Hematopoietic multipotent progenitor cell treated with erythropoietin and hydrocortisone succinate and interleukin-3 and kit ligand, for 8 days (in vitro differentiated cells): ENCODE measurements at places on chromosomes 6 and 20.

DNA sequence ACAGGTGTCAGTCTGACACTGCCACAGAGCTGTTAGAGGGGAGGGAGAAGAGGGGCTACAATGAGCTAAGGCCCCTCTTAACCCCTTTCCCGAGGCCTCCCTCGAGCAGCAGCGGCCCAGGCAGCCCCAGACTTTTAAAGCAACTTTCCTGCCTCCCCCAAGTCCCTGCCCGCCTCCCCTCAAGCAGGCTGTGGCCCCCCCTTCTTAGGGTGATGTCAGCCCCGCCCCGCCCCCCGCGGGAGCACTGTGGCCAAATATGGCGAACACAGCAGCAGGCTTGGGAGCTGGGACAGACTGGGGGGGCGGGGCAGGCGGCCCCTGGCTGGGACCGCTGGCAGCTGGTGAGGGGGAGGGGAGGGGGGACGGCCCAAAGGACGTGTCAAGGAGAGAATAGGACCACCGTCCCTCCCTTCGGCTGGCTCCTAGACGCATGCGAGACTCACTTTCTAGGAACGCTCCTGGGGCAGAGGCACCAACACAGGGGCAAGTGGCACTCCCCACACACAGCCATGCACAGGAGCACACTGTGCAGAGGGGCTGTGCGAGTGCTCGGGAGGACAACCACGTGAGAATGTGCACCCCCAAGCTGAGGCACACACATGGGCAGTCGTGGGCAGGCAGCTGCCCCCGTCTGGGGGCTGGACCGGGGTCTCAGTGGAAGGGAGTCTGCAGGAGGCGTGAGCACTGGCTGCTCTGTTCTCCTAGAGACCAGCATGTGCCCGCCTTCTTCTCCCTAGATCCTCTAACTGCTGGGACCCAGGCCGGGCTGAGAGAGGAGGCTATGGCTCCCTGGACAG is 6.7 kb downstream of the TEAD3 start:
- DNase-seq: no peak

DNA sequence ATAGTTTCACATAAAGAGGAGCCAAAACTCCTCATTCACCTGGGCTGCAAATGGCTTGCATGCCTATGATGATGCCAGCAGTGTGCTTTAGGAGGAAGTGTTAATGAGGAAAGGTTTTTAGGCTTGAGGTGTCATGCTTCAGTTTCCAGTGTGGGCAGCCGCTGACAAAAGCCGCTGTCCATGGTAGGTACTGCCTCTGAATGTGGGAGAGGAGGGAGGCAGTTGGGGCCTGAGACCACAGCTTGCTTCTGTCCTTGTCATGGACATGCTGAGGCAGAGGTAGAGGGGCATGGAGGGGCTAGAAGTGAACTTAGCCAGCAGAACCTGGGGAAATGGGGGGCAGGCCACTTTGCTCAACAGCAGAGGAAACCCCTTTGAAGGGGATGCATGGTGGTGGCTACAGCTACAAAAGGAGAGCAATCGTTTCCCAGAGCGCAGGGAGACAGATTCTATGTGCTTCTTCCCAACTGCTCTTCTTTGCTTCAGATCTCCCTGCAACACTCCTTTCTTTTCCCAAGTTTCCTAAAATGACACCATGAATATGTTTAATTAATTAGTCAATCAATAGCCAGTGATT is 372.1 kb upstream of the CNR1 start:
- no peak for DNase-seq

DNA sequence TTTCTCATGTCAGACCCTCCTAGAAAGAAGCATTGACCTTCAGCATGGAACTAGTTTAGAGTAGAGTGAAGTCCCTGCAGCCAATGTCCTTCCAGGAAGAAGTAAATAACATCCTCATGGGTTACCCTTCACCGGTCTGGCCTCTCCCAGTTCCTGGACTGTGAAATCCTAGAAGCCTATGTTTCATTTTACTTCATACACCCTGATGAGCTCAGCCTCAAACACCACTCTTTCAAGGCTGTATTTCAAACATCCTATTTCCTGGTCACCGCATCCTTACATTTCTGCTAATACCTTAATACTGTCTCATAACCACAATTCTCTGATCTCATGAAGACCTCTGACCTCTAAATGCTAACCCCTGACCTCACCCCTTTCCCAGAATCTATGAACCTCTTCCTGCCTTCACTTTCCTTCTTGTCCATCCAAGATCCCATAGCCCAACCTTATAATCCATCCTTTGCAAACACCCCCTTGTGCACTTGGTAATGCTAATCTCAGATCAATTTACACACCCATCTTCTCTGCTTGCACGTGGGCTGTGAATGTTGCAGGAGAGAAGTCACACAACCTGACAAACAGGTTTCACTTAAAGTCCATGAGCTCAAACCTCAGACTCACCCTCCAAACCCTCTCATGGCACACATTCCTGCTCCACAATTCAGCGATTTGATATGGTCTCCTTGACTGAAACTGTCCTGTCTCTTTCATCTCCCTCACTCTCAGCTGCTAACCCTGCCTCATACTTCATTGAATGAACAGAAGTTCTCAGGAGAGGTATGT is 30.2 kb downstream of the SLC2A10 start:
- DNase-seq: no peak

GRCh38 chr6:40427196-40427595 is 160.0 kb downstream of the LRFN2 start:
- DNase-seq: no peak

- DNase-seq: peak; percentile 86
Observed at GRCh38 chr6:32857156-32857891, 3.3 kb downstream of the PSMB9 start.

DNA sequence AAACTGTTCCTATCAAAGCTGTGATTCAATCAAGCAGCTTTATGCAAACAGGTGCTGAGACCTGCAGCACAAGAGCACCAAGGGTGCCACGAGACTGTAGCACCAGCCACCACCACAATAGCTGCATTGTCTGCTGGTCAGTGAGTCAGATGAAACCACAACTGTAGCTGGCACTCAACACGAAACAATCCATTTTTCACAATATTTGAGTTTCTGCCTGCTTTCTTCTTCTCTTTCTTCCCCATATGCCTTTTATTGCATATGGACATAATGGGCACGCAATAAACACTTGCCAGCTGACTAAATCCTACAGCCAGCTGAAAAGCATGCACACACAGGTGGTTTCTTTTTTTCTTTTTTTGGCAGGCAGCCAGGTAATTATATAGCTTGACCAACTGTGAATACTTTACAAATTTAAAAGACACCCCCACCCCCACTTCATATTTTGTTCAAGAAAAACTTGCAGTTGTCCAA is 16.6 kb downstream of the SLC2A12 start:
- no peak for DNase-seq

- no peak for DNase-seq
Observed at GRCh38 chr6:105808571-105808970, 277.6 kb upstream of the PRDM1 start.

DNA sequence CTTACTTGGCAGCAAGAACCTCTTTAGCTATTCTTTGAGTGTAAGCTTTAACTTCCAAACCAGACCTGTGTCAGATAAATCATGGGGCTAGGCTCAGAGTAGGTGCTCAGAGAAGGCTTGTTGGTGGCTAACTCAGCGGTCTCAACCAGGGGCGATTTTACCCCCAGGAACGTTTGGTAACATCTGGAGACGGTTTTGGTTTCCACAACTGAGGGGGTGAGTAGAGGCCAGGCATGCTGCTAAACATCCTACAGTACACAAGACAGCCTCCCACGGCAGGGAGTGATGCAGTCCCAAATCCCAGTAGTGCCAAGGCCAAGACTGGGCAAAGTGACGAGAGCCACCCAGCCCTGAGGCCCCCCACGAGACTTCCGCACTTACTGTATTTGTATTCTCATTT is 59.2 kb downstream of the RAB44 start:
- no peak for DNase-seq

DNA sequence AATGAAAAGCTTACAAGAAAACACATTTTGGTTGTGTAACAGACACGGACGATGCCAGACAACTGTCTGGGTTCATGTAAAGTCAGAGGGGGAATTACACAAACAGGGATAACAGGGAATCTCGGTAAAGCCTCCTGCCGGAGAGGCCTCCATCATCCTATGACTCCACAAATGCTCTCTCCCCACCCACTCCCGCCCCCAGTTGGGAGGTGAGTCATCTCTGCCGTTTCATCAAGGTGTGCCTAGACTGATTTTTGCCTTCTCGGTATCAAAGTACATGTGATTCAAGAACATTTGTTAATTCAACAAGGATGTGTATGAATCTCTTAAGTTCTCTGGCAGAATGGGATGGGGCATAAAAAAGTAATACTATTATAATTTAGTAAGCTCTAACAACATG is 304.9 kb upstream of the PRDM1 start:
- DNase-seq: no peak

DNA sequence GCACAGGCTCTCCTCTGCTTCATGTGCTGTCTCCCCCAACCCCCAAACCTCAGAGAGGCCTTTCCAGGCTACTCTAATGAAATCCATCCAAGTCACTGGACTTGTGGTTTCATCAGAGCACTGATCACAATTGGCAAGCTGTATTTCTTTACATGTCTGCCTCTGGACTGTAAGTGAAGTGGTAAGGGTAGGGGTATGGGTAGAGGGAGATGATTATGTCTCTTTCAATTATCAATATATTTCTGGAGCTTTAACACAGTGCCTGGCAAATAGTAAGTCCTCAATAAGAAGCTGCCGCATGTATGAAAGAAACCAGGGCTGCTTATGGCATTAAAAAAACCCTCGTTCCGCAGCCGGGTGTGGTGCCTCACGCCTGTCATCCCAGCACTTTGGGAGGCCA is 5.4 kb downstream of the TRERF1 start:
- no peak for DNase-seq

- DNase-seq: no peak
Observed at GRCh38 chr20:61263084-61263695, 11.1 kb downstream of the CDH4 start.

GRCh38 chr6:144757299-144757698 is 472.2 kb downstream of the UTRN start:
- DNase-seq: no peak

DNA sequence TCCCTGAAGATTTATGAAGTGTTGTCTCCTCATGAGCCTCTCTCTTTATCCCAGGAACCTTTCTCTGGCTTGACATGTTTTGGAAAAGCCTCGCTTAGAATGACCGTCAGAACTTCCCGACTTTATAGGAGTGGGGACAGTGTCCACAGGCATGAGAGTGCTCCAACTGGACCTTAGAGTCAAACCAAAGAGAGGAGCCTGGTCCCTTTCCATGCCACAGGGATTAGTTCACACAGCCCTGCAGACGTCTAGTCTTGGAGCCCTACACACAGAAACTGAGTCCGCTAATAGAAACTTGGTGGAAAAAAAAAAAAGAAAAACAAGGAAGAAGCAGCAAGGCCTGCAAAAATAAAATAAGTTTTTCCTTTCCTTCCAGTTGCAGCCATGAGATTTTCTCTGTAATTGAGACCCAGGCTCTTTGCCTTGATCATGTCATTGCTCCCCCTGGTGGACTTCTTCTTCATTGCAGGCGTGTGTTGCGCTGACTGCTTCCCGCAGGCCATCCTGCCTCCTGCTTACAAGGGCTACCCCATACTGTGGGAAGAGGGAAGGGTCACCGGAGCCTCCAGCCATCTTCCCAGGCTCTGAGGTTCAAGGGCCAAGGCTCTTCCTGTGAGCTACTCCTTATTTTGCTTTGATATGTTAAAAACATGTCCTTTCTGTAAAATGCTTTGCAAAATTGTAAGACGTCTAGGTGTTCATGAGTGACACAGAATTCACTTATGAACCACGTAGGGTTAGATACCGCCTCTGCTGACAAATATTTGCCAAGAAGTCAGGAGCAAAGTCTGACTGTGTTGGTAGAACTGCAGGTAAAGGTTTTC is 201.0 kb downstream of the UST start:
- peak; percentile 68 for DNase-seq

DNA sequence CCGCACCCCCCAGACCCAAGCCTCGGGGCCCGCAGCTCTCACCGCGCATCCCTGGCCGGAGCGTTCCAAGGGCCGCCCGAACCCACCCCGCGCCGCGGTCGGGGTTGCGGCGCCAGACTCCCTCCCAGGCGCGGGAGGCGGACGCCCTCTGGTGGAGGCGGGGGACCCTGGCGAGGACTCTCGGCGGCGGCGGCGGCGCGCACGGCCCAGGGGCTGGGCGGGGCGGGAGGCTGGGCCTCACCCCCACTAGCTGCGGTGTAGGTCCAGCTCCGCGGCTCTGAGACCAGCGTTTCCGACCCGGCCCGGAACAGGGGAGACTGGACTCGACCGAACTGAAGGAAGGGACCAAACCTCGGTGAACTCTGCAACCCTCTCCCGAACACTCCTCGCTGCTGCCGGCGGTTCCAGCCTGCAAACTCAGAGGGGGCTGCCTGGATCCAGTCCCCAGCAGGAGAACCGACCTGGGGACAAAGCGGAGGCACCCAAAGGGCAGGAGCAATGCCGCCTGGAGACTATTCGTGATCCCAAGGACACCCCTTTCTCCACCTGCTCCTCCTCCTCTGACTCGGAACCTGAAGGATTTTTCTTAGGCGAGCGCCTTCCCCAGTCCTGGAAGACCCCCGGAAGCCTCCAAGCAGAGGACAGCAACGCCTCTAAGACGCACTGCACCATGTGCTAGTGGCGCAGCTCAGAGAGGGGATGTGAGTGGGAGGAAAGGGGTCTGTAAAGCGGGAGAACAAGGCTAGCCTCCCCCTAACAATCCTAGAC is 859 bp upstream of the TOMM6 start:
- peak; percentile 81 for DNase-seq

DNA sequence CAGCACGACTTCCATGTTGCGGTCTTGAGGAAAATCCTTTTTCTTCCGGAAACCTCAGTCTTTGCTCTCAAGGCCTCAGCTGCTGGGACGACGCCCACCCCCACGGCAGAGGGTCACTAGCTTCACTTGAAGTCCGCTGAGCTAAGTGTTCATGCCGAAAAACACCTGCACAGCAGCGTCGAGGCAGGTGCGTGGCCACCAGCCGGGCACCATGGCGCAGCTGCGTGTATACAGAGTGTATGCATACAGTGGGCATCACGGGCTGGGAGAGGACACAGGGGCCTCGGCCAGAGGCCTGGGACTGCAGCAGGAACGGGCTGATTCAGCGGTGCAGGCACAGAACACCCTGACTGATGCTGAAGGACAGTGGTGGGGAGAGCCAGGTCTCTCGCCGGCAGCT is 20.1 kb downstream of the KCNQ2 start:
- no peak for DNase-seq

GRCh38 chr6:109949281-109950065 is 28.6 kb upstream of the GPR6 start:
- DNase-seq: no peak

GRCh38 chr6:30829033-30829432 is 55.3 kb upstream of the DDR1 start:
- no peak for DNase-seq

- no peak for DNase-seq
Observed at GRCh38 chr6:79993012-79993910, 11.2 kb upstream of the TTK start.
